ENCODE measurements at places on chromosomes 16 and 17. TPM values are rescaled to one million over a fixed set of nuclear protein-coding genes. Genes with fewer than 3 reads are reported as not detected.

The C16orf96 gene
- 0.08 TPM for total RNA-seq

DNA sequence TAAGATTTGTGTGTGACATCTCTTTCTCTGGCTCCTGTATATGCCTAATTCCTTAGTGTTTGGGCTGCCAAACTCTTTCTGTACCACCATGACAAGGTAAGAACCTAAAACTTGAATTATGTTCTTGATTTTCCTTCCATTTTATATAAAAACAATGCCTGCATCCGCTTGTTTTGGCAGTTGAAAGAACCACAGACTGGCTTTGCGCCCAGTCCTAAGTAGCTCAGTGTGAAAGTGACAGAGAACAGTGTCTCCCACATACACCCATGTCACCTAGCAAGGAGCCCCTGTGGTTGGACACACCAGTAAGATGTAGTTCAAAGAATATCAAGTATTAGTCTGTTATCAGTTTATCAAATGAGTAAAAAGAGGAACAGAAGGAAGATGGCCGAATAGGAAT lies 40.7 kb upstream of the SLC6A2 start:
- no peaks in the 10 kb centered on the region for H3K36me3 ChIP-seq
- DNase-seq: no peak
- peaks cover 17% of the 10 kb centered on the region for H3K27me3 ChIP-seq
- no peaks in the 10 kb centered on the region for H3K4me1 ChIP-seq
- H3K4me3 ChIP-seq: no peak overlapping the region
- H3K27ac ChIP-seq: no peak overlapping the region

DNA sequence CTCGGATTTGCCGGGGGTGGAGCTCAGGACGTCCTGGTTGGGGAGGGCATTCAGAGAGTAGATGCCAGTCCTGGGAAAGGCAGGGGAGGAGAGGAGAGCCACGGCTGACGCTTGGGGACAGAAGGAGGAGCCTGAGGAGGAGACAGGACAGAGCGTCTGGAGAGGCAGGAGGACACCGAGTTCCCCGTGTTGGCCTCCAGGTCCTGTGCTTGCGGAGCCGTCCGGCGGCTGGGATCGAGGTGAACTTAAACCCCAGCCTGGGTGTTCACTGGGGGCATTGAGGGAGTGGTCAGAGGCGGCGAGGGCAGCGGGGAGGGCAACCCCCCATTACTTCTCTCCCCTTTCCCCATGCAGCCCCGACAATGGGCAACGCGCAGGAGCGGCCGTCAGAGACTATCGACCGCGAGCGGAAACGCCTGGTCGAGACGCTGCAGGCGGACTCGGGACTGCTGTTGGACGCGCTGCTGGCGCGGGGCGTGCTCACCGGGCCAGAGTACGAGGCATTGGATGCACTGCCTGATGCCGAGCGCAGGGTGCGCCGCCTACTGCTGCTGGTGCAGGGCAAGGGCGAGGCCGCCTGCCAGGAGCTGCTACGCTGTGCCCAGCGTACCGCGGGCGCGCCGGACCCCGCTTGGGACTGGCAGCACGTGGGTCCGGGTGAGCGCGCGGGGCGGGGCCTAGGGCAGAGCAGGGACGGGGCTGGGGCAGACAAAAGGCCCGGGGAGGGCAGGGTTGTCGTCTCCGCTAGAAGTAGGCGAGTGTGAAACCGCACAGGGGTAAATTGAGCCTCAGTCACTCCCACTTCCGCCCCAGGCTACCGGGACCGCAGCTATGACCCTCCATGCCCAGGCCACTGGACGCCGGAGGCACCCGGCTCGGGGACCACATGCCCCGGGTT lies 3.7 kb downstream of the NOL3 start:
- peak; percentile 88 for DNase-seq
- H3K4me1 ChIP-seq: peaks cover 71% of the 10 kb centered on the region
- peaks cover 16% of the 10 kb centered on the region for H3K36me3 ChIP-seq
- no peaks in the 10 kb centered on the region for H3K27me3 ChIP-seq
- H3K4me3 ChIP-seq: peak overlapping the region; percentile 68
- peak overlapping the region; percentile 96 for H3K27ac ChIP-seq

- no peak for DNase-seq
- H3K27ac ChIP-seq: peak overlapping the region; percentile 71
- H3K27me3 ChIP-seq: no peaks in the 10 kb centered on the region
- H3K4me1 ChIP-seq: peaks cover 47% of the 10 kb centered on the region
- peaks cover 12% of the 10 kb centered on the region for H3K36me3 ChIP-seq
Measured at GRCh38 chr17:47914306-47914948, 18.4 kb downstream of the SP2 start.

- H3K4me1 ChIP-seq: no peaks in the 10 kb centered on the region
- no peak for DNase-seq
- no peak overlapping the region for H3K27ac ChIP-seq
Measured at GRCh38 chr16:77955127-77955526, 67.2 kb upstream of the CLEC3A start.

DNA sequence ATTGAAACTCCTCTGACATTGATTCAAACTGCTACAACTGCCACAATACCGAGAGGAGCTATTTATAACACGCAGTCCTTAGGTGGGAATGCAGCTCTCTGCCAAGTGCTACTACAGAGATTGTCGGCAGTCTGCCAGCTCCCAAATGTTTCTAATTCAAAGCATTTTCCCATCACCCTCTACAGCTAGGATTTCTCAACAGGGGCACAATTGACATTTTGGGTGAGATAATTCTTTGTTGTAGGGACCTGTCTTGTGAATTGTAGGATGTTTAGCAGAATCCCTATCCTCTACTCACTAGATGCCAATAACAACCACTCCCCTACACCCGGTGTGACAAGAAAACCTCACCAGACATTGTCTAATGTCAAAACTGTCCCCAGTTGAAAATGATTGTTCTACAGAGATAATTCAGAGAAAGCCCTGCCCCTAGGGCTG lies 7.8 kb upstream of the N4BP1 start:
- peaks cover 74% of the 10 kb centered on the region for H3K4me1 ChIP-seq
- H3K27me3 ChIP-seq: no peaks in the 10 kb centered on the region
- DNase-seq: peak; percentile 65
- peak overlapping the region; percentile 88 for H3K27ac ChIP-seq
- H3K36me3 ChIP-seq: no peaks in the 10 kb centered on the region
